ENCODE measurements at places on chromosomes 7 and 10.

GRCh38 chr7:113338071-113338696 is 219.8 kb upstream of the SMIM30 start:
- no peak for DNase-seq

- no peak for DNase-seq
These were observed 6.1 kb downstream of the NRF1 start for GRCh38 chr7:129617652-129618051.

DNA sequence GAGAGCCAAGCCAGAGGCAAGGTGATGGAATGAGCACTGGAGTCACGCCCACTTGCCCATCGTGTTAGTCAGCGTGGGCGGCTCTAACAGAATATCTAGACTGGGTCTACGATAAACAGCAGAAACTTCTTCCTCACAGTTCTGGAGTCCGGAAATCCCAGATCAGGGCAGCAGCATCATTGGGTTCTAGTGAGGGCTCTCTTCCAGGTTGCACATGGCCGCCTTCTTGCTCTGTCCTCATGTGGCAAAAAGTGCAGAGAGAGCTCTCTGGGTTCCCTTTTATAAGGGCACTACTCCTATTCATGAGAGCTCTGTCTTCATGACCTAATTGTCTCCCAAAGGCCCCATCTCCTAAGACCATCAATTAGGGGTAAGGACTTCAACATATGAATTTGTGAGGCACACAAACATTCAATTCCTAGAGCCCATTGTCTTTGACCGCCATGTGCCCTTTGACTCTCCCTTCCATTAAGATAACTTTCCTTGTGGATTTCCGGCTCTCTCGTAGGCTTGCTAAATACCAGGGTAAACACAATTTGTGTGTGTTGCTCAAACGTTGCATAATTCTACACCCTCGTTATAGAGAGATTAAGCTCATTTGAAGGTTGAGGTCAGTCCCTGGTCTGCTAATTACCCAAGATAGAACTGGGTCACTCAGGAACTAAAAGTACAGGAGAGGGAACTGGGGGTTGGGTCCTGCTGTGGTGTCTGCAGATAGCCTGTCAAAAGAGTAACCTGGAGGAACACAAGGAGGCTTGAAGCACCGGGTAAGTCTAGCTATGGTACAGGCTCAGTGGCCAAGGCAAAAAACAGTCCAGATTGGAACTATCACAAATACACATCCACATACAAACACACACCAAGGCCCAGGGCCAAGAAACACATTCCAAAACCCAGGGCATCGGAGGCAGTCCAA is 28.7 kb upstream of the USP6NL start:
- DNase-seq = no peak

DNA sequence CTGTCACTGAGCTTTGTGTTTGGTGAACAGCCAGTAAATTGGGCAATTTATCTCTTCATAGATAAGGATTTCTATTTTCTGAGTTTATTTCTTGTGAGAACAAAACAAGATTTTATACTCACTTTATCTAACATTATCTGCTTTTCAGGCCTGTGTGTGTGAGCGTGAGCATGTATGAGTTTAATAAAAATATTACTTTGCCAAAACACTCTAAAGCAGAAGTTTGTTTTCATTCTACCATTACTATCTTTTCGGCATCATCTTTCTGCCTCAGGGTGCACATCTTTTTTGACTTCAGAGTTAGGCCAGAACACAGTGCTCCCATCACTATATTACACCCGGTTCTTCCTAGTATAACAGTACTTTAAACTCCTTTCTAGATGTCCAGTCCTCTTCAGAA is 13.0 kb downstream of the ZWINT start:
- no peak for DNase-seq

DNA sequence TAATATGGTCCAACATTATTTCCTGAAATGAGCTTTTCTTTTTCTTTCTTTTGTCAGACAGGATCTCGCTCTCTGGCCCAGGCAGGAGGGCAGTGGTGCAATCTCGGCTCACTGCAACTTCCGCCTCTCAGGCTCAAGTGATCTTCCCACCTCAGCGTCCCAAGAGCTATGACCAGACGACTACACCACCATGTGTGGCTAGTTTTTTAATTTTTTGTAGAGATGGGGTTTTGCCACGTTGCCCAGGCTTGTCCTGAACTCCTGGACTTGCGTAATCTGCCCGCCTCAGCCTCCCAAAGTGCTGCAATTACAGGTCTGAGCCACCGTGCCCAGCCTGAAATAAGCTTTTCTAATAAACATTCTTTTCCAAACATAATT is 48.6 kb downstream of the CUL2 start:
- DNase-seq = no peak

GRCh38 chr7:44637788-44638594 is 31.6 kb downstream of the OGDH start:
- DNase-seq = peak; percentile 42
